ENCODE measurements at places on chromosomes 7 and 10.

DNA sequence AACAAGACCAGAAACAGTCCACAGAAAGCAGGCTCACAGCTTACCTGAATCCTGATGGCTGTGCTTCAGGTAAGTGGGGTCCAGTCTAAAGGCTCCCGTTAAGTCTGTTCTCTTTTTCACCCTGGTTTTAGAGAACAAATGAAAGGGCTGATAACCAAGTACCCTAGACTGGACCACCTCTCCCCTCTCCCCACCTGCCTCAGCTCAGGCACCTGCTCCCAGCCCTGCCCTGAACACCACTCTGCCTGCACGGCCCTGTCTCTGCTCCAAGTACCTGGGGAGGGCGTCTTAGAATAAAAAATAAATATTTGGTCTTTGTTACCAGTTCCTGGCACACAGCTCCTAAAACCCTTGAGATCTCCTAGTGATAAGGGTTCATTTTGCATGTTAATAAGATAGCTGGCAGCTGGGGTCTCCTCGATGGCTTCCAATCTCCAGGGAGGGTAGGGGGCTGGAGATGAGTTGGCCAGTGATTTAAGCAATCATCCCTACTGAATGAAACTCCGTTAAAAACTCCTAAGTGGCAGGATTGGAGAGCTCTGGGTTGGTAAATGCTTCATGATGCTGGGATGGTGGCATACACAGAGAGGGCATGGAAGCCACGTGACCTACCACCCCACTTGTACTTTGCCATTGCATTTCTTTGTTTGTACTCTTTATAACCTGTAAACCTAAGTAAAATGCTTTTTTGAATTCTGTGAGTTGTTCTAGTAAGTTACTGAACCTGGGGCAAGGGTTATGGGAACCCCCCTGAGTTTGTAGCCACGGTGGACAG is 29.8 kb upstream of the FIGNL1 start:
- no peak for DNase-seq

- no peak for DNase-seq
These were observed 324.2 kb downstream of the CDK14 start for GRCh38 chr7:90920336-90920735.

- DNase-seq: no peak
These were observed 5.5 kb upstream of the SPAG6 start for GRCh38 chr10:22339761-22340328.

- DNase-seq: no peak
These were observed 16.5 kb downstream of the MAT1A start for GRCh38 chr10:80272793-80273522.

GRCh38 chr10:114704679-114705078 is 46.6 kb upstream of the ABLIM1 start:
- DNase-seq: no peak

- no peak for DNase-seq
These were observed 137.8 kb upstream of the JCAD start for GRCh38 chr10:30197186-30197585.

DNA sequence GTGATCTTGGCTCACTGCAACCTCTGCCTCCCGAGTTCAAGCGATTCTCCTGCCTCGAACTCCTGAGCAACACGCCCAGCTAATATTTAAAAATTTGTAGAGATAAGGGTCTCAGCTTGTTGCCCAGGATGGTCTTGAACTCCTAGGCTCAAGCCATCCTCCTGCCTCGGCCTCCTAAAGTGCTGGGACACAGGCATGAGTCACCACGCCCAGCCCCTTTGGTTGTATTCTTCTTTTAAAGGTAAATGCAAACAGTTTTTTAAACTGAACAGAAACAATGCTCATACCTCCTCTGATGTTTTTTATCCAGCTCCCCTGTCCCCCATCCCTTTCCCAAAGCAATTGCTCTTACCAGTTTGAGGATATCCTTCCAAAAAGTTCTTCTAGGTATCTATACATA is 79.5 kb upstream of the DUSP5 start:
- DNase-seq: no peak

- no peak for DNase-seq
These were observed 161.5 kb upstream of the KLF6 start for GRCh38 chr10:3946234-3947229.

GRCh38 chr7:124688991-124689390 is 76.6 kb downstream of the GPR37 start:
- no peak for DNase-seq

DNA sequence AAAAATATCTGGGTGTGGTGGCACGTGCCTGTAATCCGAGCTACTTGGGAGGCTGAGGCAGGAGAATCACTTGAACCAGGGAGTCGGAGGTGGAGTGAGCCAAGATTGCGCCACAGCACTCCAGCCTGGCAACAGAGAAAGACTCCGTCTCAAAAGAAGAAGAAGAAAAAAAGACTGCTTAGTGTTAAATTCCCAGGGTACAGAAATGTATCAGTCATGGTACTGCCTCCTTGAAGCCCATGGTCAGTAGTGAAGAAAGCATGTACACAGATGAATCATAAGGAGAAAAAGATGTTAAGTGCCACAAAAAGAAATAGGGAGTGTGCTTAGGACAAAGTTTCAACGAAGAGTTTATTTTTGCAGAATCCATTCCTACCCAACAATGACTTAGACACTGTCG is 62.5 kb upstream of the KMT2E start:
- DNase-seq: no peak

DNA sequence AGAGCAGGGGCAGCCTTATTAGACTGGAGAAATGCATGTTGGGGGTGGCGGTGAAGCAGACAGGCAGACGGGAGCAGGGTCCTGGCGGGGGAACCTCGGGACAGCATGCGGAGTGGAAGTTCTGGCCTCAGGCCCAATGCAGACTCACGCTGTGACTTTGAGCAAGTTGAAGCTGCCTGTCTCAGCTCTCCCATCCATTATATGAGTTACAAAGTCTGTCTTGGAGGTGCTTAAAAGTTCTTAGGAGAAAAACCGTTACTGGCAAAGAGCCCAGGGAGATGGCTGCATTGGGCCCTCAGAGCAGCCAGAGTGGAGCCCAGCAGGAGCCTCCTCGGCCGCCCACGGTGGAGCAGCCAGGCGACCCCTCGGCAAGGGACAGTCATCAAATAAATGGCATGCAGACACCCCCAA is 509.5 kb downstream of the PLXNA4 start:
- no peak for DNase-seq

Data from activated T-cell treated with anti-CD3 and anti-CD28 coated beads, Interleukin-2, amount 50 U/mL, for 48 hours (primary cell).